ENCODE measurements at places on chromosomes 4 and X.
A peak's percentile ranks its signal among the peaks of the same experiment; 100 is the strongest.

GRCh38 chr4:141686879-141687278 is 50.5 kb downstream of the IL15 start:
- no peak for DNase-seq

DNA sequence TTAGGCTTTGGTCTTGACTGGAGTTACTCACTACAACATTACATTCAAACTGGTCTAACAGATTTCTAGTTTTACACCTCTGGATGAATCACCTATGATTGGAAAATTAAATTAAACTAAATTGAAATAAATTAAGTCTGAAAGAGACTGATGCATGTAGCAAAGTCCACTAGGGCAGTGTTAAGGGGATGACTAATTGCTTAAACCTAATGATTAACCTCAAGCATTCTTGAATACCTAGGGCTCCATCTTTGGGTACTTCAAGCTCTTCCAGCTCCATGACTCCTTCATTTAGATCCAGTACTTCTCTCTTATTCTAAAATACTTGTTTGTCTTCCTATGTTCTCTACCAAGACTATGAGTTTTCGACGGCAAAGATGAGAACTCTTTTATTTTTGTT is 86.8 kb downstream of the SH2D1A start:
- no peak for DNase-seq

DNA sequence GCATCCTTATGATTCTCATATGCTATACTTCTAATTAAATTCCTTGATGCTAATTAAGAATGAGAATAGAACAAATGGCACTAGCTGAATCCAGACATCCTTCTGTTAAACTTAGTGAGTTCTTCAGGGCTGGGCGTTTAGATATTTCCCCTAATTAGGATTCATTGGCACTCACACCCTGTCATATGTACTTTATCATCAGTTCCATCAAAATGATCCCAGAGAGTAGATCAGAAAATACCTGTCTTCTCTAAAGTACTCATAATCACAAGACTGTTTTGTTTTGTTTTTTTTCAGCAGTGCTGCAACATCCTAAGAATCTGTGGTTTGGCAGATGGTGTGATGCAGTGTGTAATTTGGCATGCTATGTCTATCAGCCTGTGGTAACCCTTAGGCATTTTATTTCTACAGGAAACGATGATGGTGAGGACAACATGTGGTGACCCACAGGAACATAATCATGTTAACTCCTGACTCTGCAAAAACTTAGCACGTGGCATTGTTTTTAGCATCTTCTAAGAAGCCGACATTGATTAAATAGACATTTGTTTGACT is 2528.4 kb downstream of the ARAP2 start:
- no peak for DNase-seq

GRCh38 chrX:100615005-100615404 is 21.6 kb downstream of the TSPAN6 start:
- DNase-seq: no peak

DNA sequence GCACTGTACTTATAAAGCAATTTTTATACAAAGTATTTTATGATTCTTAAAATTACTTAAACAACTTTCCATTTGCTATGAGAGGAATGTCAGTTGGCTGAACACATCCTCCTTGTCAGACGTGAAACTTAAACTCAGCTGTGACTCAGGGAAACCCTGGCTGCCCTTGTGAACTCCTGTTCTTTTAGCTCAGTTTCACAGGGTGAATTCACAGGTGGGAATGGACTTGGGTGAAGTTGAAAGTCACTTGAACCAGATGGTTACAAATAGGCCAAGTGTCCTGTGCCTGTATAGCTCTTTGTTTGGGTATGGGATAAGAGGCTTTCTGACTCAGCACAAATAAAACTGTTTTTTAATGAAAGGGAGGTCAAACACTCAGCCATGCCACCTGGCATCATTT is 67.4 kb upstream of the FAM47B start:
- DNase-seq: no peak

- DNase-seq: no peak
Measured at GRCh38 chr4:37995981-37996775, 36.0 kb downstream of the PTTG2 start.

DNA sequence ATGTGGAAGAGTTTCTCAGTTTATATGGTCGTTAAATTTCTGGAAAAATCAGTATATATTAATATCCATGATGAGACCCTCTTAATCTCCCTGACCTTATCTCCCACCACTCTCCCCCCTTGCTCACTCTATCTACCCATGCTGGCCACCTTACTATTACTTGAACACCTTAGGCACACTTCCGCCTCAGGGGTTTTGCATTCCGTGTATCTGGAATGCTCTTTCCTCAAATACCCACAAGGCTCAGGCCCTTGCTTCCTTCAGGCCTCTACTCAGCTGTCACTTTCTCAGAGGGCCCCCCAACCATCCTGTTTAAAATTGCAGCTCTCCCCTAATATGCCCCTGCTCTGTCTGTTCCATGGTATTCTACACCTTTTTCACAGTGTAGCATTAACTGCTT is 1.9 kb downstream of the KANTR start:
- no peak for DNase-seq

DNA sequence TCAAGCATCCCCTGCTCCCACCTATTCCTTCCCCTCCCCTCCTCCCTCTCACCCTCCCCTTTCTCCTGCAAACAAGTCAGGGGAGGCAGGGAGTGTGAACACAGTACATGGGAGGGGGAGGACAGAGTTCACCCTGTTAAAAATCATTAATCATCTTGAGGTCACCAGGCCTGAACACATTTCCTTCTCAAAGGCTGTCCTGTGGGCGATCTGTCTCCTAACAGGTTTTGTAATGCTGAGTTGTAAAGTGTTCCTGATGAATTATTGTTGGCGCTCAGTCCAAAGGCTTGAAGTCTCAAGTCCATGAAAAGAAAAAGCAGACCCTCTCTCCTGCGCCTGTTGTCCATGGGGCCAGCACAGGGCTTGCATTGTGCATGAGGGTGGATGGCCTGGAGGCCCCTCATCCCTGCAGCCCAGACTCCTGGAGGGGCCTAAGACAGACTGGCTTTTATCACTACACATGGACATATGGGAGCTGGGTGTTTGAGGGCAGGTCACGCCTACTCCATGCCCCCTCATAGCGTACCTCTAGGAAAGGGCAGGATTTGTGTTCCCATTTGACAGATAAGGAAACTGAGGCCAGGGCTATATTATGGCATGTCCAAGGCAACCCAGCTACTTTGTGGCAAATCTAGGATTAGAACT is 189.1 kb downstream of the RAB28 start:
- DNase-seq: no peak

GRCh38 chr4:101835121-101835904 is 44.8 kb downstream of the BANK1 start:
- no peak for DNase-seq

DNA sequence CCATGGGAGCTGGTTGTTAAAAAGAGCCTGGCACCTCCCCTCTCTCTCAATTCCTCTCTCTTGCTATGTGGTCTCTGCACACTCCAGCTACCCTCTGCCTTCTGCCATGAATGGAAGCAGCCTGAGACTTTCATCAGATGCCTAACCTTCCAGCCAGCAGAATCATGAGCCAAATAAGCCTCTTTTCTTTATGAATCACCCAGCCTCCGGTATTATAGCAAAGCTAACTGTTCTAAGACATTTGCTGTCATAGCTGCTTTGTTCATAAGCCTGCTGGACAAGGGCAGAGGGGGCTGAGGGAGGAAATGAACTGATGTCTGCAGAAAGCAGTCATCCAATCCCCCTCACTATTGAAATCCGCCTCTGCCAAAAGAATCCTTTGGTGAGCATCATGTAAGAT is 196.7 kb downstream of the ZNF330 start:
- DNase-seq: no peak

- DNase-seq: no peak
Measured at GRCh38 chr4:35080799-35081198, 1163.5 kb downstream of the ARAP2 start.

DNA sequence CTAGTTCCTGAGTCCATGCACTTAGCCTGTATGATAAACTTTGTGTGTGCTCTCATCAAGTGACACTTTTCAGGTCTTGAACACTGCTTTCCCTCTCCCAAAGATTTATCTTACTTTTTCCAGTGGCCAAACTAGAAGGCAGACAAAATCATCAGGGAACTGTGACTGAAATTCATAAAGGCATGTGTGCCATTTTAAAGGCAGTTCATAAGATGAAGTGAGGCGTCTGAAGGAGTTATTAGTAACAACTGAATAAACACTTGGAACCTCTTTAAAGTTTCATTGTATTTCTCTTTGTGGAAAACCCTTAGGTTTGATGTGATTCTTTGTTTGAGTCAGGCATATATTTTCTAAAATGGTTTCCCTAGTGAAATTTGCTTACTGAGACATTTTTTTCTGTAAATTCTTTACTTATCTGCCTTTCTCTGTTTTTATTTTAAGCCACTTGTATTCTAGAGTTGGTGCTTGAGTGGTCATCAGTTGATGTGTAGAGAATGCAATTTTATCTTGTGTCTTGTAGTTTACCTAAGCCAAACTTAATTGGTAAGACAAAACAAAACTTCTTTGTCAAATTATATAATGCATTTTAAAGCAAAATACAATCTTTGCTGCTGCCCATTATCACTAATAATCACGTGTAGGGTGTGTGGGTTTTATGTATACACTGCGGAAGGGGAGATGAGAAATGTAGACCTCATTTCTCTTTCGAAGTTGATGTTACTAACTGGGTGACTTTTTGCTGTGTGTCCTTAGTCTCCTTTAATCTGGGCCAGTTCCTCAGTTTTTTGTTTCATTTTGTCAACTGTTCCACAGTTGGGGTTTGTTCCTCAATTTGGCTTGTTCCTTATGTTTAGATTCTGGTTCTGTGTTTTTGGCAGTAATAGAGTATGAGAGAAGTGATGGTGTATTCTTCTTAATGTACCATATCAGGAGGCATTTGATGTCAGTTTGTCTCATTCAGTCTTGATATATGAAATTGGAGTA is 56.8 kb downstream of the RBPJ start:
- no peak for DNase-seq

DNA sequence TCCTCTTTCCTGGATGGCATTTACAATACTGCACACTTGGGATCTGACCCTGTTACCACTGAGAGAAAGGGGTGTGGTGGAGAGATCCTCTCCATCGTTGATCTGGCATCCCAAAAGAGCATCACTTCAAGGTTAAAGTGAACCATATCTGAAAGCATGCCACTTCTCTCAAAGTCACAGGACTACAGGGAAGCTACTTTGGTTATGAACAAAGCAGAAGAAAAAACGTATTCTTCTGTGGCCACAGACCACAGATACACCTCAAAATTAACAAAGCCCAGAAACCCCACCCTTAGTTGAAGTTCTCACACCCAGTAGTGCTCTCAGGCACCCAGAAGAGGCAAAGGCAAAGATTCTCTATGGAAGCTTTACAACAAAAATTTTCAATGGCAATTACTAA is 108.3 kb downstream of the JADE1 start:
- no peak for DNase-seq

- no peak for DNase-seq
Measured at GRCh38 chr4:3461515-3462291, 1.4 kb upstream of the DOK7 start.

- DNase-seq: no peak
Measured at GRCh38 chr4:74237425-74237966, 70.8 kb upstream of the EPGN start.

DNA sequence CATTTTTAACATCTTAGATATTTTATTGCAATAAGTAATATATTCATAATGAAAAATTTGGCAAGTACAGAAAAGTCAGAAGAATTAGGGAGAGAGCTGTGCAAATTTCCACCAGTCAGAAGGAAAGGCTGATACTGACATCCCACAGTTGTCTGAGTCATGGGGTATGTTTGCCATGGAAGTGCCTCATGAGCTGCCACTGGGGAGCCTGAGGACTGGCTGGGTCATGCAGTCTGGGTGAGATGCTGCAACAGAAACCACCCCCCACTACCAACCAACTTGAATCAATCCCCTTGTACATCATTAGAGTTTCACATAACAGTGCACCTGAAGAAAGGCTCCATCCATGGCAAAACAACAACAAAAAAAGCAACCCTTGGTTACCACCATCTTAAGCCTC is 45.2 kb upstream of the ENPP6 start:
- DNase-seq: peak; percentile 45

DNA sequence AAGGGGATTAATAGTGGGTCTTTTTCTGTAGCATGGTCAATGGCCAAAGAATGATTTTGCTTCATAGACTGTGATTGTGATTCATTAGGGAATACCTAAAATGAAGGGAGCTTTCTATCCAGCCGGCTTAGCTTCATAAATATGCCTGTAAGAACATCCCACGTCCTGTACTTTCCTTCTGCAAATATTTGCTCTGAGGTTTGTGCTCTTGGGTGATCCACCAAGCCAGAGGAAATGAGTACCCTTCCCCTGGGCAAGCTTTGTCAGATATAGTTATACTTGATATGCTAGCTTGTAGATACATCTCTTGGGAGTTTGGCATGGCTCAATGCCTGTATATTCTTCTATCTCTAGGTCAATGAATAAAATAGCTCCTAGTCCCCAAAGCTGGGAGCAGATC is 28.2 kb upstream of the SPARCL1 start:
- DNase-seq: no peak

GRCh38 chr4:165199286-165199685 is 8.1 kb upstream of the KLHL2 start:
- no peak for DNase-seq

- no peak for DNase-seq
Measured at GRCh38 chr4:54330896-54331295, 101.8 kb downstream of the PDGFRA start.

- peak; percentile 61 for DNase-seq
Measured at GRCh38 chr4:174522183-174523024, at the start of gene HPGD. HPGD (minus strand) TSS chr4:174522488; CDS start chr4:174522451, 37 bp downstream.

- DNase-seq: no peak
Measured at GRCh38 chrX:44975666-44976263, 102.8 kb downstream of the KDM6A start.

DNA sequence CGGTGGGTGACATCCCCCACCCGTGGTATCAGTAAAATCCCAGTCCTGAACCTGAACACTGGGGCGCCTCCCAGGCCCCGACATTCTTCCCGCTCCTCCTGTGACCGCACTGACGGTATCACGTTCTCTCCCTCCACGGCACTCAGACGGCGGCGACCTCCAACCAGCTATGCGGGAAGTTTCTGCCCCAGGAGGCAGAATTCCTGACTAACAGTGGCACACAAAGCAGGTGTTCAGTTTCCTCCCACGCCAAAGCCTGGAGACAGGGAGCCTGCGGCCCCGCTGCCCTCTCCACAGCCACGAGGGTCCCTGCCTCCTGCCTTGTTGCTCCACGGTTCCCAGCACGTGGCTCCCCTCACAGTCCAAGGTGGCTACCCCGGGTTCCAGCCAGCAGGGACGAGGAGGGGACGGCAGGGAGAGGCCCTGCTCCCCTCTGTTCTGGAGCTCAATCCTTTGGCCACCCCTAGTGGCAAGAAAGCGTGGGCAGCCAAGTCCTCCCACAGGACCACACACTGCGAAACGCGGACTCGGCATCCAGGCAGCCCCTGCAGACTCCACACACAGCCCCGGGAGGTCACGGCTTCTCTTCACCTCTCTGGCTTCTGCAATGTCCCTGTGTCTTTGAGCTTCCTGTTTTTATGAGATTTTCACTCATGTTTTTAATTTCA is 15.2 kb downstream of the CTBP1 start:
- DNase-seq: no peak

DNA sequence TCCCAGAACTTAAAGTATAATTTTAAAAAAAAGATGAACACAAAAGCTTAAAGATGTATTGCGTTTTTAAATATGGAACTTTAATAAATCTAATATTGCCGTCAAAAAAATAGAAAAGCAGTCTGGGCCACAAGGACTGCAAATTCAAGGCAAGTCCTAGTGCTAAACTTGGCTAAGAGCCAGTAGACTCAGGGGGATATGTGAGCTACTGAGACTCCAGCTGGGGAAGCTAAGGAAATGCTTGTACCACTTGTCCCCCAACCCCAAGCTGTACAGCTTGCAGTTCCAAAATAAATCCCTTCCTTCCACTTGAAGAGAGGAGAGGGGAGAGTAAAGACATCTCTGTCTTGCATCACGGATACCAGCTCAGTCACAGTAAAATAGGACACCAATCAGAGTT is 290.8 kb upstream of the FGF13 start:
- DNase-seq: no peak

All from activated CD4-positive, alpha-beta memory T cell treated with anti-CD3 and anti-CD28 coated beads for 36 hours (primary cell).